ENCODE measurements at places on chromosomes 6 and 20.

GRCh38 chr20:23630392-23630849 lies 7.3 kb downstream of the CST3 start:
- DNase-seq = no peak

DNA sequence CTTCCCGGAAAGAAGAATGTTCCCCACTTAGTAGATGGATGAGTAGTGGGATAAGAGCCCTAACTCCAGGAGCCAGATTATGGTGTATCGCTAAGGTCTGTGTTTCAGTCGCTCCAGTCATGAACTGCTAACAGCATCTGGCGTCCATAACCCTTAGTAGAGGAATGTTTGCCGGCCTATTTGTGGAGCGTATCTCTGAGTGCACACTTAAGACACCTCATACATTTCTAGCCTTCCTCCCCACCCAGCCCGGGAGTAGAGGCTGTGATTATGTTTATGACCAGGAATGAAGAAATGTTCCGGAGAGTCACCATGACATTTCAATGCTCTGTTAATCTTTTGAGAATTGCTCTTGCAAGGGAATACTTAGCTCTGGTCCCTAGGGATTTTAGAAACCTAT lies 251.1 kb upstream of the SOX4 start:
- DNase-seq = no peak

- DNase-seq = no peak
These were observed 265.1 kb upstream of the PRDM1 start for GRCh38 chr6:105821027-105821426.

GRCh38 chr20:51702556-51702955 lies 65.6 kb downstream of the ATP9A start:
- DNase-seq = no peak

GRCh38 chr6:3318821-3319540 lies 60.2 kb downstream of the PSMG4 start:
- DNase-seq = peak; percentile 50

- no peak for DNase-seq
These were observed 221.7 kb upstream of the HTR1E start for GRCh38 chr6:86715676-86716075.

DNA sequence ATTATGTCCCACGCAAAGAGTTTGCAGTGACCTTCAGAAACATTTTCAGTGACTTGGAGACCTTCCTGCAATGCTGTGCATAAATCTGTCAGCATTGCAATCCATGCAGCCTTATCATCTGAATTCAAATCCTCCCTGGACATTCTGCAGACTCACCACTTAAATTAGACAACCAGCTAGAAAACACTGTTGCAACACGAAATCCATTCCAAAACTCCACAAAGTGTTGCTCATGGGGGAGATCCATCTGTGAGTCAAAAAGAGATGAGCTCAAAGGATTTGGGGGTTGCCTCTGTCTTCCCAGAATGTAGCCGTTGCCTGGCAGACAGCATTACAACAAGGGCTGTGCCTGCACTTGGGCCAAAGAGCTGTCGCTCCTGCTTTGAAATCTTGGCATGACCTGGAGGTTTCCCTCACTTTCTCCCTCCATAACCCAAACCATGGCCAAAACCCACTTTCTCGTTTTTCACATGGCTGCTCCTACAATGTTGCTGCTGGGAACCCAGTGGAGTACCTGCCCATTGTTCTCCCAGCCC lies 163.5 kb upstream of the CDYL start:
- DNase-seq = no peak

DNA sequence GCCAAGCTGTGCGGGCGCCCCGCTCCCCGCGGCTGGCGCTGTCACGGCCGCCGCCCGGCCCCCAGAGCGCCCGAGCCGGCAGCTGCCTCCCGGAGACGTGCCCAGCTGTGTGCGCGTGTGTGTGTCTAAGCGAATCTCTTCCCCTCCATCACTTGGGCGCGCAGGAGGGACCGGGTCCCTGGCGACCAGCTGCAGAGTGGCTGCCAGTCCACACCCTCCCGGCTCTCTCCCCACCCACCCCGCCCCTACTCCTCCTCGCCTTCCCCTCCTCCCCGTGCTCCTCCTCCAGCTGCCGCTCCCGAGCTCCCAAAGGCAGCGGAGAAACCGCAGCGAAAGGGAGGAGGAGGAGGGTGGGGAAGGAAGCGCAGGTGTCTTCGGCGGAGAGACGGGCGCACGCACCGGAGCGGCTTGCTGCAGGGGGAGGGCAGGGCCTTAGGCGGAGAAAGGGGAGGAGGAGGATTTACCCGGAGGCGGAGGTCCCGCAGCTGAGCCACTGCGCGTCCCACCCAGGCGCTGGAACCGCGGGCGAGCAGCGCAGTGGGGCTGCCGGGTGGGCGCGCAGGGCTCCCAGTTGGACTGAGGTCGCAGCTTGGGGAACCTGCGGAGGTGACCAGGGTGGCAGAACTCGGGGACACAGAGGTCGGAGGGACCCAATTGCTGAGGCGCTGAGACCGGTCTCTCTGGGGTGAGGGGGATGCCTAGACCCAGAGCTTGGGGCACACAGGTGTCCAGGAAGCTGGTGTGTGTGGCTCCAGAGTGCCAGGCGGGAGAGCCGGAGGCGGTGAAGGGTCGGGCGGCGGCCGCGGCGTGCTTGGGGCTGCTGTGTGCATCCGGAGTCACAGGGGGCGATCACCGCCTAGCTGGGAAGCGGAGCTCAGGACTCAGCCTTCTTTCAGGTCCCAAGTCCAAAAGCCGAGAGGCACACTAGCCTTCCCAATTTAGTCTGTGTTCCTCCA lies at the start of gene HS3ST5:
Gene HS3ST5 (minus strand): TSS at position 198 of the 956 bp plus-strand sequence. CDS start 280,178 bp downstream, outside the sequence.
- peak; percentile 79 for DNase-seq

DNA sequence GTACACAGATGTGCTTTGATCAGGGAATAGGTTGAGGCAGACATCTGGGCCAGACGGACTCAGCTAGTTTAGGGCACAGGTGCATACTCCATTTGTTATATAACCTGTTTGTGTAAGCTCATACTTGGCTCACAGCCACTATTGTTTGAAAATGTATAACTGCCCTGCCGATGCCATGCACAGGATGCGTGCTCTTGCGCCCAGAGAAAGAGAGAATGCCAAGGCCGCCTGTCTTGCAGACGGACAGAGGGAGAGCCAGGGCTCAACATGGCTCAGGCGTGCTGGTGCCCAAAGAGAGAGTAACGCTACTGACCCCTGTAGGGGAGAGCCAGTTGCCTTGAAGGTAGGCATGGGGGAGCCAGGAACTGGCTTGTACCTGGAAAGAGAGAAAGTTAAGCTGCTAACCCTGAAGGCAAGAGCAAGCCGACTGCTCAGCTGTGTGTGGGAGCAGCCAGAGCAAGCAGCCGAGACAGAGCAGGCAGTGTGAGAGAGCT lies 57.7 kb downstream of the FAM229B start:
- DNase-seq = peak; percentile 72

DNA sequence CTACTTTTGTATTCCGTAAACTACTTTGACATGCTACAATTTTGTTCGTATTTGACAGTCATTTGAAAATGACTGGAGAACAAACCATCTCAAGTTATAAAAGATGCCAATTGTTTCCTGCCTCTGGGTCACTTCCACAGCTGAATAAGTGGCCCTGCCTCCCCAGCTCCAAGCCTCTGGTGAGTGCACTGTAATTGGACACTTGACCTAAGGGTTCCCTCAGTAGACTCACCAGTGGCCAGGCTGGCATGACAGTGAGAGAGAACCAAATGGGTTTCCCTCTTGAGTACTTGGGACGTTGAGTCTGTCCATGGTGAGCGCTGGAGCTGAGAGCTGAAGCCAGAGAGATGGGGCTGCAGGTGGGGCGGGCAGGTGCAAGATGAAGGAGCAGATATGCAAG lies 57.1 kb downstream of the SLC35D3 start:
- no peak for DNase-seq

DNA sequence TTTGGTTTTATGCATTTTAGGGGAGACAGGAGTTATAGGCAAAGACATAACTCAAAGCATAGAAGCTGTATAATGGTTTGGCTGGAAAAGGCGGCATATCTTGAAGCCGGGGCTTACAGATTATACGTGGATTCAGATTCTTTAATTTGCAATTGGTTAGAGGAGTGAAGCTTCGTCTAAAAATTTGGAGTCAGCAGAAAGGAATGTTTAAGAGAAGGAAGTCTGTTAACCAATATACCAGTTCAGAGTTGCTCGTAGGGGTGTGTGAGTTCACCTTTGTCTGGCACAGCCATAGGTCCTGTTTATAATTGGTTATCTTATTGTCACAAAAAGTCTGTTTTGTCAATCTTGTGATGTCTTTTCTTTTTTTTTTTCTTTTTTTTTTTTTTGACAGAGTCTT lies 8.9 kb downstream of the ARHGAP40 start:
- no peak for DNase-seq

GRCh38 chr6:30399390-30400058 lies 54.6 kb downstream of the RPP21 start:
- DNase-seq = no peak

GRCh38 chr6:164408868-164409267 lies 900.5 kb downstream of the C6orf118 start:
- no peak for DNase-seq

- no peak for DNase-seq
These were observed 59.0 kb upstream of the EEF1A1 start for GRCh38 chr6:73579851-73580246.

DNA sequence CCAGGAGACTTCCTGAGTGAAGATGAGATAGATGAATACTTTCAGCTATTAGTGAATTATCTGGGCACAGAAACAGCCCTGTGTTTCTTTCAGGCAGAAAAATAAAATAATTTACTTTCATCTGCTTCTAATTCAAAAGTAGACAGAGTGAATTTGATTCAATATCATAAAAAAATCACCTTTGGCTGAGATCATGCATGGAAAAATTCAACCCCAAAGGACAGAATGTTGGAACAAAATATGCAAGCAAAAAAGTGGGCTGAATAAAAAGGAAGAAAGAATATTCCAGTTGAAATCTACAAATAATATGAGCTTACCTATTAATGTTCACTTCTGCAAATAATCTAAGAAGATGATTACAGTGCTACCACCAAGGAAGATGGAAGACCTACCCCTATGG lies 546.9 kb downstream of the TFAP2B start:
- DNase-seq = no peak

DNA sequence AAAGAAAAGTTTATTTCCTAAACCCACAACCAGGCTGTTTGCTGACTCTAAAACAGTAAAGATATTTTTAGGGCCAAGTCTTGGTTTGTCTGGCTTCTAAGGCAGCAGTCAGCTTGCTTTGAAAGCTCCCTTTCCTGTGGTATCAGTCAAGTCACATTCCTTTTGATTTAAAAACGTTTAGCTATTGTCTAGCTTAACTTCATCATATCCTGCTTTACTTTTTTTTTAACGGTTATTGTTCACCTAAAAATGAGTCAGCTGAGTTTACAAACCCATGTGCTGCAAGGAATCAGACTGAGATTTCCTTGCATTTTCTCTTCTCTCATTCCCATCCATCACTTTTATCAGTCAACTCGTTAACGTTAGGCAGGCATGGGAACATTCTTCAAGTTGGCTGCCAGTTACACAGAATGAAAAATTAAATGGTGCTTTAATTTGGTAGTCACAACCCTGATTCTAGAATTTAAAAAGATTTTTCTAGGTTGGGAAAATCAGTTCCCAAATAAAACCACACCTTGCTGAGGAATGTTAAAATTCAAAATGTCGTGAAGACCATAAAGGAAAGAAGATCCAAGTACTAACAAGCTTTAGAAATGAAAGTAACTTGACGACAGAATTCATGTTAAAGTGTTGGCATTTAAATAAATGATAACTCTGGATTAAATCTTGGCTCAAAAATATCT lies 45.9 kb downstream of the ELOVL5 start:
- no peak for DNase-seq

DNA sequence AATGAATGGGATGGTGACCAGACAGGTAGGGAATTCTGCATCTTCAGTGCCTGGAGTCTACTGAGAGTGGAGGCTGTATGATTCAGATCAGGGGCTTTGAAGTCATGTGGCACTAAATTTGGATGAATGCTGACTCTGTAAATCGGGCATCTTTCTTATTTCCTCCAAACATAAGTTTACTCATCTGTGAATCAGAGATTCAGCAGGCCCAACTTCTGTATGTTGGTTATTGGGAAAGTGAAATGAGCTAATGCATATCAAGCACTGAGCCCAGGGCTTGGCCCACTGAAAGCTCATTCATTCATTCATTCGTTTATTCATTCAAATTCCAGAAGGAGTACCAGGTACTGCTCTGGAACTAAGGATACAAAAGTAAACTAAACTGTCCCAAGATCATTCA lies 192.3 kb upstream of the RIN2 start:
- no peak for DNase-seq

DNA sequence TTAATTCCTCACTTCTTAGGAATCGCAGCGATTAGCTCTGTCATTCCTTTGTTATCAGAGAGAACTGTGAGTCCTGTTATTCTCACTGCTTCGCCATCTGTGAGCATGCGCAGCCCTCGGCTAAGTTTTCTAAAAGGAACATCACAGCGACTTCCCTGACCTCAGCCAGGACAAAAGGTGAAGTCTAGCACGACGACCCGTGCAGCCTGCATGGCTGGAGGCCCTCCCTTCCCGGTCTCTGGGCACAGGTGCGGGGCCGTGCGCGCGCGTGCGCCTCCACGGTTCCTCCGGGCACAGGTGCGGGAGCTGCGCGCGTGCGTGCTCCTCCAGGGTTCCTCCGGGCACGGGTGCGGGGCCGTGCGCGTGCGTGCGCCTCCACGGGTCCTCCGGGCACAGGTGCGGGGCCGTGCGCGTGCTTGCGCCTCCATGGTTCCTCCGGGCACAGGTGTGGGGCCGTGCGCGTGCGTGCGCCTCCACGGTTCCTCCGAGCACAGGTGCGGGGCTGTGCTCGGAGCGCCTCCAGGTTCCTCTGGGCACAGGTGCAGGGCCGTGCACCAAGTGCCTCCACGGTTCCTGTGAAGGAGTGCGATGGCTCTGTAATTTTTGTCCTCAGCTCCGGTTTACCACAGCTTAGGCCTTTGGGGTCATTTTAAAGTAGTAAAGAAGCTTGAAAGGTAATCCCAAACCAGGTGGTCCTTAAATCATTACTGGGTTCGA lies 212.3 kb downstream of the ERMARD start:
- DNase-seq = no peak

DNA sequence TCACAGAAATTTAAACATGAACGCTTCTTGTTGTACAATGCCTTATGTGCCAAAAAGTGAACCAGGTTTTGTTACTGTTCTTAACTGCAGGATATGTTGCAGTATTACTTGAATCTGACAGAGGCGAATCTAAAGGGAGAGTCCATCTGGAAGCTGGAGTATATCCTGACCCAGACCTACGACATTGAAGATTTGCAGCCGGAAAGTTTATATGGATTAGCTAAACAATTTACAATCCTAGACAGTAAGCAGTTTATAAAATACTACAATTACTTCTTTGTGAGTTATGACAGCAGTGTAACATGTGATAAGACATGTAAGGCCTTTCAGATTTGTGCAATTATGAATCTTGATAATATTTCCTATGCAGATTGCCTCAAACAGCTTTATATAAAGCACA lies 19.9 kb downstream of the SMPDL3A start:
- DNase-seq = no peak

GRCh38 chr20:35796571-35796970 lies 24.8 kb downstream of the PHF20 start:
- no peak for DNase-seq

- DNase-seq = peak; percentile 60
These were observed 41.1 kb upstream of the OSTM1 start for GRCh38 chr6:108115598-108116058.

DNA sequence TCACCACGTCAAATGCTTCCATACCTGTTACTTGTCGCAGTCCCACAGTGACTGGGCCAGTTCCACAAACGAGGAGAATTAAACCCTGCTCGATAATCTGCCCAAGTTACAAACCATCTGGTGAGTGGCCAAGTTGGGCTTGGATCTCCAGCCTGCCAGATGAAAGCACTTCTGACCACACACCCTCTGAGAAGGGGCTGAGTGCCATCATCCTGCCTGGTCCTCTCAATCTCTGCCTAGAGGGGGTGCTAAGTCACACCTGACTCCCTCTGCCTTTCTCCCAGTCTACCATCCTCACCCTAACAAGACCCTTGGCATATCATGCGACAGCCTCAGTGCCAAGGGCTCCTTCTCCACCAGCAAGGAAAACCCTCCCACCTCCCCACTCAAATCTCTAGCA lies 15.8 kb downstream of the RRP36 start:
- DNase-seq = no peak
